ENCODE measurements at places on chromosomes 13 and 19.

DNA sequence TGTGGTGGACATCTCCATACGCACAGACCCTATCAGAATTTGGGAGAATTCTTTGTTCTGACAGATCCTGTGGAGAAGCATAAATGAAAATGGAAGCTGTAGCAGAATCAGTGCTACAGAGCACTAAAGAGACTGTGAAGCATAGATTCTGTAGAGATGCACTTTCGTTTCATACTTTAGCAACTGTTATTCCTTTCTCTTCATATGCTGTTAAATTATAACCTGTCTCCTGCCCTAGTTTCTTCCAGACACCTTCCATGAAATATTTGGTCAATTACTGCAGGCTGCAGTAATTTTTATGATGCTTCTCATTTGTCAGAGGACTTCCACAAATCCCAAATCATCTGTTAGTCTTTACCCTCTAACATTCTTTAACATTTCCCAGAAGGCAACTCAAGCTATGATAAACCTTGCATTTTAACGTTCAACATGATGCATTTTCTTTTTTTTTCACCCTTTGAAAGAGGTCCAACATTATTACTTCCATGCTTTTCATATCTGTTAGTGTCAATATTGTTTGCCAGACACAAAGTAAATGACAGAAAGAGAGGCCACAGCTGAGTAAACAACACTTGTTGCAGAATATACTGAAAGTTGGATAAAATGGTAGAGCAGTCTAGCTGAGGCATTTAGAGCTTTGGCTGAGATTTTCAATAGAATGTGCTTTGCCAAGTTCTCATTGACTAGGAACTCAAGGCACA lies 412.7 kb downstream of the LMO7 start:
- no peak for DNase-seq

DNA sequence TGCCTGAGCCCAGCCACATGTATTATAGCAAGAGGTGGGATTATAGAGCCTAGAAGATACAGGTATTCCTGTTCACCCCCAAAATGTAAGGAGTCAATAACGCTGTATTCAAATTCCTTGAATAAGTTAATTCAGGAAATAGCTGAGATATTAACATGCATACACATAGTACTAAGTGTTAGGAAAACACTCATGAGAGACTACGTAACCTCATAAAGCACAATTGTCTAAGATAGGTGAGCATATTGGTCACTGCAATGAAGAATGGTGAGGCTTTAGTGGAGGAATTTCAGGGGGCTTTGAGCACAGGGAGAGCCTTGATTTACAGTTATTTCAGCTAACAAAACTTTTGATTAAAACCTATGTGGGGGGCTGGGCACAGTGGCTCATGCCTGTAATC lies 161.6 kb downstream of the LMO7 start:
- DNase-seq, result no peak

DNA sequence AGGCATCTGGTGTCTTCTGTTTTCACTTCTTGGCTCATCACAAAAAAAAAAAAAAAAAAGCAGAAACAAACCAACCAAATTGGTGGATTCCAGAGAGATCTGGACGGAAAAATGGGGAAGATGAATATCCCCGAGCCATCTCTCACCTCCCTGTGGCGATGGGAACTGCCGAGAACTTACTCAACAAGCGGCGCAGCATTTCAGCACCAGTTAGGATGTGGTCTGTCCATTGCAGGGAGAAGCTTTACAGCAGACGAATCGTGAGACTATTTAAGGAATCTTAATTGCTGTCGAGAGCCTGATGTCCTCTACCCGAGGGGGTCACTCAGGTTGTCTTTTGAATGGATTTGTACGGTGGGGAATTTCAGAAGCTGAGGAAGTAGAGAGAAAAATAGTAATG lies 17.3 kb upstream of the KDM4B start:
- DNase-seq, result no peak

- no peak for DNase-seq
These were observed 206.8 kb downstream of the PCDH9 start for GRCh38 chr13:67023130-67023876.

- DNase-seq, result no peak
These were observed 12.4 kb upstream of the CD22 start for GRCh38 chr19:35316560-35316959.

- DNase-seq, result no peak
These were observed 7.7 kb downstream of the PPP1R12C start for GRCh38 chr19:55109527-55110291.

GRCh38 chr19:3359919-3360420 lies 6.4 kb upstream of the NFIC start:
- DNase-seq, result no peak

DNA sequence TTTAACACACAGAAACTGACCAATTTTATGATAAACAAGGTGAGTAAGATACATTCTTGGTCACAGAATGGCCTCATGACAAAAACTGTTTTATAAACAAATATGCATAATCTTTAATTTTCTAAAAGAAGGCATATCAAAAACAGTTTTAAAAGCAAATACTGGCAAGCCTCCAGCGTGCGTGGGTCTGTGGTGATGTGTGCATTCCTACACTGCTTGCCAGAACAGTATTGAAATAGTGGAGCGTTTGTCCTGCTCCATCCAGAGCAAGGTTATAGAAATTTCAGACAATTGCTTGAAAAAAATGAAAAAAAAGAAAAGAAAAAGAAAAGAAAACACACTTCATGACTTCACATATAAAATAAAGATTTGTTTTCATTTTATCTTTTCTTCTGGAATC lies 140.9 kb downstream of the MZT1 start:
- no peak for DNase-seq

DNA sequence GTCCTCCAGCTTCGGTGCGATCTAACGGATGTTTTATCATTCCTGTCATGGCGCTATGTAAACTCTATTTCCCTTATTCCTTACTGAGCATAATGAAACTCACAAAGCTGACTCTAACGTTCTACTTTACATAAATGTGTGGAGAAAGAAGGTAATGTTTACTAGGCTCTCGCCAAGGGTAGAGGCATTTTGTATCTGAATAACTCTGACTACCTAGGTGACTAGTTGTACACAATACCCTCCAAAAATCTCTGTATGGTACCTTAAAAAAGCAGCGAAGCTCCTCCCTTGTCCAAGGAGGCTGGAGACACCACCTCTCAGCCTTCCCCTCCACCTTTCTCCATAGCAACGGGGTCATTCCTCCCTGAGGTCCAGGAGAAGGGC lies 316 bp upstream of the ZNF530 start:
- DNase-seq, result no peak

GRCh38 chr19:44909775-44910174 lies 4.2 kb downstream of the APOE start:
- DNase-seq, result no peak

- DNase-seq, result no peak
These were observed 873.0 kb downstream of the OLFM4 start for GRCh38 chr13:53901593-53901992.

GRCh38 chr19:19321141-19321577 lies 530 bp downstream of the MAU2 start:
- DNase-seq, result no peak

Data from mesenteric fat pad (tissue), 1 donor.